ENCODE measurements at places on chromosomes 1 and 21.

GRCh38 chr1:104163912-104164476 is 414.3 kb downstream of the AMY1C start:
- no peak for DNase-seq

- DNase-seq: no peak
Observed at GRCh38 chr1:36084497-36085115, 712 bp downstream of the TEKT2 start.

DNA sequence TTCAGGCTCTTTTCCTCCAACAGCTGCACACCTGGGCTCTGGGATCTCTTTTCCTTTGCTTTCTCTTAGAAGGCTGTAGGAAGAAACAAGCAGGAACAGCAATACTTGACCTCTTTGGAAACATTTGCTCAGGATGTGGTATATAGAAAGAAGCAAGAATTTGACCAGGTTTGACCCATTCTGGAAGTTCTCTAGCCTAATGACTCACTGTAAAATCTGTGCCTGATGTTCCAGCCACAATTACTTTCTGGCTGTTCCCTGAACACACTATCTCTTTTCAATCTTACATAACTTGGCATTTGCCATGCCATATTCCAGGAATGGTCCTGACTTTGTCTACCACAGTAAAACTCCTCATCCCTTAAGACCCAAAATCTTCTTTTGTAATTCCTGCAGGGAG is 419.9 kb upstream of the DAB1 start:
- DNase-seq: no peak

DNA sequence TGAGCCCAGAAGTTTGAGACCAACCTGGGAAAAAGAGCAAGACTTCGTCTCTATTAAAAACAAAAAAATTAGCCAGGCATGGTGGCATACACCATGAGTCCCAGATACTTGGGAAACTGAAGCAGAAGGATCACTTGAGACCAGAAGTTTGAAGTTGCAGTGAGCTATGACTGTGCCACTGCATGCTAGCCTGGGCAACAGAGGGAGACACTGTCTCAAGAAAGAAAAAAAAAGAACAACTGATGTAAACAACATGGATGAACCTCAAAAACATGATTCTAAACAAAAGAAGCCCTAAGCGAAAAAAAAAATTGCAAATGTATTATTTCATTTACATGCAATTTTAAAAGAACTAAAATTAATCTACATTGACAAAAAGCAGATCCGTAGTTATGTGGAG is 9.0 kb downstream of the LRRC40 start:
- no peak for DNase-seq

DNA sequence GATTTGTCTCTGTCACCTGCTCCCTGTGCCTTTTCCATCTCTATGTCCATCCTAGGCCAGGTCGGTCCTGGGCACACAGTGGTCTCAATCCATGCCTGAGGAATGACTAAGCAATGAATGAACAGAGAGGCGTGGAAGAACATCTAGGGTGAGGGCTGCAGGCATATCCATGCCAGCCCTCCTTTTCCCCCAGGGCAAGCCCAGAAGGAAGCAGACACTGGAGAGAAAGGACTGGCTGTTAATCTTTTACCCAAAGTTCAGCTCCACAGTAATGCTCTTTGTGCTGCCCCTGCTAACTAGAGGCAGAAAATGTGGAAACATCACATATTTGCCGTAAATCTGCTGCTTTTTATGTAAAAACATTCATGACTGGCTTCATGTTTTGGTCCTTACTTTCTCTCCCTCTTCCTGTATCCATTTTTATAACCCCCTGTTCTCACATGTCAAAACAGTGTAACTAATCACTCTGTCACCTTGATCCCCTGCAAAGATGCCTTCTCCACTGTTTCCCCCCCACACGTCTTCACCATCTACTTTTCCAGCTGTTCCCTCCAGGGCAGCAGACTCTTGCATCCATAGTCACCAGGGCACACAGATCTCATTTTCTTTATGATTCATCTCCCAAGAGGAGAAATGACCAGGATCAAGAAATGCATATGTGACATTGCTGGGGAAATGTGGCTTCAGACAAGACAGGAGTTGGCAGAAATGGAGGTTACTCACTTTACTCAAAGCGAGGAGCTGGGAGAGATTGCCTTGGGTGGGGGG is 166.4 kb upstream of the PROX1 start:
- no peak for DNase-seq

All from BE2C (cell line).